ENCODE measurements at places on chromosomes 2 and 18.

DNA sequence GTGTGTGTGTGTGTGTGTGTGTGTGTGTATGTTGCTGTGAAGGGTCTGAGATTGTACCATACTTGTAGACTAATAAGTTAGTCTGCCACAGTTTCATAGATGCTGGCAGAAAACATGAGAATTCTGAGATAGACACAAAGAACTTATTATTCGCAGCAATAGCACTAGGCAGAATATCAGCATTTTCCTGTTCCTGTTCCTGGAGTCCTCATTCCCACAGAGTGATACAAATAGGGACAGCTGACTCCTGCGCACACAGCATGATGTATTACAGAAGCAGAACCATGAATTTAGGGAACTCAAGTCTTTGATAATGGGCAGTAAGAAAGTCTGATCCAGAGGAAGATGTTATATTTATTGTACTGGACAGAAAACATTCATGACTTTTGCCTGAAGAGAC lies 1466.3 kb downstream of the DPP10 start:
- no peak for DNase-seq

DNA sequence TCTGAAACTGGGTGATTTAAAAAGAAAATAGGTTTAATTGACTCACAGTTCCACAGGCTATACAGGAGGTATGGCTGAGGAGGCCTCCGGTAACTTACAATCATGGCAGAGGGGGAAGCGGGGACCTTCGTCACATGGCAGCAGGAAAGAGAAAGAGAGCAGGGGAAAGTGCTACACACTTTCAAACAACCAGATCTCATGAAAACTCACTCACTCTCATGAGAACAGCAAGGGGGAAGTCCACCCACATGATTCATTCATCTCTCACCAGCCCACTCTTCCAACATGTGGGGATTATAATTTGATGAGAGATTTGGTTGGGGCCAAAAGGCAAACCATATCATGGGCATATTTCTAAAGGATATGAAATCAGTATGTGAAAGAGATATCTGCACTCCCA lies 12.0 kb upstream of the ARHGAP15 start:
- no peak for DNase-seq

GRCh38 chr18:46754188-46754587 lies 2.7 kb downstream of the ST8SIA5 start:
- DNase-seq = no peak

DNA sequence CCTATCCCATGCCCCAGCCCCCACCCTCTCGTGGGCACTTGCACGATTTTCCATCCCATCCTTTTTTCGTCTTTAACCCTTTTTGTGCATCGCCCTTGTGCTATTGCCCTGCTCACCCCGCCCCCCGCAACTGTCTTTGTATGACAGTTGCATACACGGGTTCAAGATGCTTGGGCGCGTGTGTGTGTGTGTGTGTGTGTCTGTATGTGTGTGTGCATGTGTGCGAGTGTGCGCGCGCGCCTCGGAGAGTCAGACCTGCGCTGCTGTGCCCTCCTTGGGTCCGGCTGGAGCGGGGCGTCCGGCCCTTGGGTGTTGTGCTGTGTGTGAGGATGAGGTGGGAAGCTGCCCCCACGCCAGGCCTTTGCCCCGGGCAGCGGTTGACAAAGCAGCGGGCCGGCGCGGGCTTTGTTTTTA lies 230.7 kb downstream of the HAUS1 start:
- no peak for DNase-seq

DNA sequence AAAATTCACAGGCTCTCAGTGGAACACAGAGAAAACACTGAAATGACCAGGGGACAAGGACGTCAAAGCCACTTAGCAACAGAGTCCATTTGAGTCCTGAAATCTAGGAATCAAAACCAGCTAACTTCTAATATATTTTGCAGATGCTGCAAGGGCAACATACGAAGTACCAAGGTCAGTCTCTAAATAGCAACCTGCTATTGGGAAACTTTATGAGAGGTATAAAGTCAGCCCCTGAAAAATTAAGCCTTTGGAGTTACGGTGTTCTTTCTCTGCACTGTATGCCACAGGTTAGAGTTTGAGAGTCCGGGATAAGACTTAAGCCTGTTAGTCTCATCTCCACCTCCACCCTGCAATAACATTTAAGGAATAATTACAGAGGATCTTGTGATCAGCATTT lies 13.3 kb downstream of the NPC1 start:
- DNase-seq = no peak

DNA sequence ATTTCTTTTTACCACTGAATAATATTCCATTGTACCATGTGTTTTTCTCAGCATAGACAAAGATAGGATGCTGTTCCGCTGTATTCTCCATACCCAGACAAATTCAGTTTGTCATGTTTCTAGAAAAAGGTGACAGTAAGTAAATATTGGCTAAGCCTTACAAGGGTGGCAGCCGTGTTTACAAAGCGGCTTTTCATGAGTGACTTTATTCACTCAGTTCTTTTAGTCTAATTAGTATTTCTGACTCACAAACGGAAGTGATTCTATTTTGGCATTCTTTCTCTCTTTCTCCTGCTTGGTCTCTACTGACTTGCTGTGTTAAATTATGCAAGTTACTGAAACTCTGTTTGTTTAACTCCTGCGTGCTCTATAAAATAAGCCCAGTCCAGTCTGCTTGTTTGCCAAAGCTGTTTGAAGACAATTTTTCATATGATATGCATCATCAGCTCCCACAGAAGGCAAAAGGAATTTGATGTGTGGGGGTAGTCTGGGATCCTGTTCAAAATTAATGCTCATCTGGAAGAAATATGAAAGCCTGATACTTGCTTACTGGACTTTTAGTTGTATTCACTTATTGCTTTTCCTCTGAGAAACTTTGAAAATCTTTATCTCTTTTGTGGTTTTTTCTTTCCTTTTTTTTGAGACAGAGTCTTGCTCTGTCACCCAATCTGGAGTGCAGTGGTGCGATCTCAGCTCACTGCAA lies 2.3 kb upstream of the PLEKHH2 start:
- no peak for DNase-seq

GRCh38 chr2:12857891-12858290 lies 141.2 kb downstream of the TRIB2 start:
- DNase-seq = no peak

GRCh38 chr2:100581277-100581612 lies 18.5 kb downstream of the PDCL3 start:
- DNase-seq = no peak

- DNase-seq = no peak
Observed at GRCh38 chr2:44480068-44480467, 118.3 kb downstream of the CAMKMT start.

GRCh38 chr2:9668687-9669345 lies 38.0 kb upstream of the YWHAQ start:
- no peak for DNase-seq
